ENCODE measurements at places on chromosomes 3 and 15.

- DNase-seq = no peak
These were observed 16.5 kb upstream of the MUSTN1 start for GRCh38 chr3:52851348-52851747.

DNA sequence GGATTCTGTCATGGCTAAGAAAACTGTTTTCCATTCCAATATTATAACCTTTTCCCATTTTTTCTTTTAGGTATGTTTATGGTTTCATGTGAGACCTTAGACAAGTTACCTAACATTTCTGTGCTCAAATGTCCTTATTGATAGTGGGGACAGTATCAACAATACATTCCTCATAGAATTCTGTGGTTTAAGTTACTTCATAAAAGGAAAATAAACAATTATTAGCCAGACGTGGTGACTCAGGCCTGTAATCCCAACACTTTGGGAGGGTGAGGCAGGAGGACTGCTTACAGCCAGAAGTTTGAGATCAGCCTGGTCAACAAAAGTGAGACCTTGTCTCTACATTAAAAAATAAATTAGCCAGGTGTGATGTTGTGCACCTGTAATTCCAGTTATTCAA lies 436.8 kb upstream of the CNTN4 start:
- DNase-seq = no peak

DNA sequence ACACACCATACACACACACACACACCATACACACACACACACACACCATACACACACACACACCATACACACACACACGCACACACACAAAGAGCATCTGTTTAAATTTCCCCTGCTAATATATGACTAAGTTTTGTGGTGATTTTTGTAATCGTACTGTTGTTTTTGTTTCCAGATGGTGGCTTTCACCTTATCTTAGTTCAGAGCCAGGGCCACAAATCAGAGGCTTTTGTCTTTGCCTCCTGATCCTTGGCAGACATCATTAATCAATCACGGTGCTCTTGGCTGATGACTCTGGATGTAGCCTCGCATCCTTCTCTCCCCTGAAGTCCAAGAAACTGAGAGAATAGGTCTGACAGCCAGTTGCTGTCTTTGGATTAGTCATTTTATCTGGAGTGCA lies 52.1 kb downstream of the EDEM1 start:
- DNase-seq = no peak

DNA sequence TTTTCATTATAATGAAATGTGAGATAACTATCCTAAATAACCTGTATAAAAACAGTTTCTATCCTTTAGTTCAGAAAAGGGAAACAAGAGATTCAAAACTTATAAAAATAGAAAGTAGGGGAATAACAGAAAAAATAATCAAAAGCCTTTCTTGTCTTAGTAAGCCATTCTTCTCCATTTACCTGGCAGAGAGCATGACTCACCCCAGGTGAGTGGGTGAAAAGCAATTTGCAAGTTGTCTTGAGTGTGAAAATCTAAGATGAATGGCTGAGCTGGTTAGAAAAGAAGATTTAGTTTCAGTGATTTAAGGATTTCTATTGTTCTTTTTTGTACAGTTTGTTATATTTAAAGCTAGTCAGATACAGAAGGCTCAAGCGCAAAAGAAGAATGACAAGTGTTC lies 702.0 kb downstream of the GRM7 start:
- no peak for DNase-seq

- DNase-seq = no peak
These were observed 77.2 kb downstream of the SCN10A start for GRCh38 chr3:38738630-38739395.

DNA sequence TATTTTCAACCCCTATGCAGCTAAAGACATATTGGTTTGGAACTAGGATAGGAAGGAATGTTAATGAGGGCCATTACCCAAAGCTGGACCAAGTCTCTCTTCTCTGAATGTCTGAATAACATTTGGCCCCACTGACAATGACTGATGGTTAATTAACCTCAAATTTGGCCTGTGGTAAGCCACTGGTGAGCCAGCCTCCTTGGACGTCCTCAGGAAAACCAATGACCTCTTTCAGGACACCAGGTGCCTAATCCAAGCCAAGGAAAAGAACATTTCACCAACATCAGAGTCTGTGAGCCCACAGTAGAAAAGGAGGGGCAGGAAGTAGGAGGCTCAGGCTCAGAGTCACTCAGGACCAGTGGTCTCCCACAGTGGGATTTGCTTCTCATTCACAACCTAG lies 56.4 kb upstream of the ETV5 start:
- DNase-seq = no peak

DNA sequence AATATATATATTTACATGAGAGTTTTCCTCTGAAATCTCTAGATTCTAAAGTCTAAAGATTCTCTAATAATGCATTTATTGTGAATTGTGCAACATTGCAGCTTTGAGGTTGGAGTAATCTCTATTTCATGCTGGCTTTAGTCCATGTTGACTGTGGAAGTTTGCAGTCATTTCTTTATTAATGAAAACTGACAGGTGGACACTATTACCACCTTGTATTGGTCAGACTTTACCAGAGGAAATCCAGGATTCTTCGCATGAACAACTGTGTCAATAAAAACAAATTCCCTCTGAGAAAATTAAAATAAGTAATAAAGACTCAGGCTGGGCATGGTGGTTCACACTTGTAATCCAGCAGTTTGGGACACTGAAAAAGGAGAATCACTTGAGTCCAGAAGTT lies 274.1 kb downstream of the SHQ1 start:
- DNase-seq = no peak

DNA sequence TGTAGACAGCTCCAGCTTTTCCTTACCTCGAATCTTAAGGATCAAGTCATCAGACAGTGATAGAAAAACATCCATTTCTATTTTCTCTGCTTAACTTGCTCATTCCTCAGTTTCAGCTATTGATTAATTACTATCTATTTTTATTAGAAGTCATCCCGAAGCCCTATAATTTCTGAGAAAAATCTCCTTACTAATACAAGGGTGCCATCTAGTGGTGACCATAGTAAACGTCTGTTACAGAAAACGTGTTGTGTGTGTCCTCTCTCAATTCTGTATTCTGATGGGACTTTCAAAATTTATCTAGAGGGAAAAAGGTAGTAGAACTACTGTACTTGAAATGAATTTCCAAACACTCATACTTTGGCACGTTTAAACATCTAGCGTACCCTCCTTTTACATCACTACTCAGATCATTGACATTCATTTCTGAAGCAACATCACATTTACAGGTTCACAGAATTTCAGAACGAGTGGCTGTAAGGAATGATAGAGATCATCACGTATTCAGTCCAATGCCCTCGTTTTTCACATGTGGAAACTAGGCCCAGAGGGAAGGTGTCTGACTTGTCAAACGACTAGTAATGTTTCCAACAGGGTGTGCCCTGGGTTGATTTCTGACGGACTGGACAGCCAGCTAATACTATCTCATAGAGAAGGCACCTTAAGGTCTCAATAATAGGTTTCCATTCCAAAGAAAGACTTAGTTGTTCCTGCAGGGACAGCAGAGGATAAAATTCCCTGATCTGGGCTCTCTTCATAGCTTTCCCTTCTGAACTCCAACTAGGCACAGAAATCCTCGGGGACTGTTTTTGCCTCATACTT lies 25.6 kb downstream of the HACD2 start:
- no peak for DNase-seq

GRCh38 chr3:4751029-4751501 lies 228.2 kb upstream of the BHLHE40 start:
- no peak for DNase-seq

GRCh38 chr15:40290545-40290917 lies 7.7 kb upstream of the ANKRD63 start:
- DNase-seq = no peak

- DNase-seq = no peak
These were observed 109.5 kb upstream of the PLXNA1 start for GRCh38 chr3:126873416-126873815.

DNA sequence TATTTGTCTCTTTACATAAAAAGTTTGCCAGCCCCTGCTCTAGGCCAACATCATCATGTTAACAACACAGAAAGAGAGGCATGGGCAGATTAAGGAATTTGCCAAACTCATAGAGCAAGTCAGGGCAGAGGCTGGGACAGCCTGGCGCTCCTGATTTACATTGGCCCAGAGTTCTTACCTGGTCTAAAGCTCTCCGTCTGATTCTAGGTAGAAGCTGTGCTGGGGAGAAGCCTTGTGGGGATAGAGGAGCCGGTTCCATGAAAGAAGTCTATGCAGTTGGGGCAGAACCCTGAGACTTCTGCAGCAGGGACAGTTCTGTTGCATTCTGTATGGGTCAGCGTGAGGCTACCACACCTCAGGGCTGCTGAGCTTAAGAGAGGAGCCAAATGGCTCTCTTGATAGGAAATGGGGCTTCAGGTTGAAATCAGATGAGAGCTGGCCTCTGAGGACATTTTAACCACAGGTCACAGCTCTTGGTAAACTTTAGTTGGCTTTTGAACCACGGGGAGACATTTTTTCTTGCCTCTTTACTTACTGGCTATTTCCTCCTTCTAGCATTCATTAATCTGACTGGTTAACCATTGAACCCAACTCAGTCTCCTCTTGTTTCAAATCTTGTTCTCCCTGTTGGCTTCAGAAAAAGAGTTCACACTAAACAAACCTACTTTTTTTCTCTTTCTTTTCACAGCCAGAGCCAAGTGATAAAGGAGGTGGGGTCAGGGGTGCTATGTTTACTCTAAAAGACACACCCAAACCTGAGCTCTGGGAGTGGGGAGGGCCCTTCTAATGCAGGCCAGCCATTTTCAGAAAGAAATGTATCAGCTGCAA lies 250.7 kb downstream of the OPA1 start:
- no peak for DNase-seq

- no peak for DNase-seq
These were observed 41.0 kb downstream of the BCL2L10 start for GRCh38 chr15:52071570-52071969.
